ENCODE measurements at places on chromosomes 5 and 9.

- DNase-seq = no peak
Observed at GRCh38 chr5:147092044-147092443, 142.8 kb upstream of the STK32A start.

GRCh38 chr9:100285601-100286000, 67.1 kb downstream of the TEX10 start:
- DNase-seq = no peak

- no peak for DNase-seq
Observed at GRCh38 chr9:114169029-114169951, 14.0 kb downstream of the COL27A1 start.

DNA sequence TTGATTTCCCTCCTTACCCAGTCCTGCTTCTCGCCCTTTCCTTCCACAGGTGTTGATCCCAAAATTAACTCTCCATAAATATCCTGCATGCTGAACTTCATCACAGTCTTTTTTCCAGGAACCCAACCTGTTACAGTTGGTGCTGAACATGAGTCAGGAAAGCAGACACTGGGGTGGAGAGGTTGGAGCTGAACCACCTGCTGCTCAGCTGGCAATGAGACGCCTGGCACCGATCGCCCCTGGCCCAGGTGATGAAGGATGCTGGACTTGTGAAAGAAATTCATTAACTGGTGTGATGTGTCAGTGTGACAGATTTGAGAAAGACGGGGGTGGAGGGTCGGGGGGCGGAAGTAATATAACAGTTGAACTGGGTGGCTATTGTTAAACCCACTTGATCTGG, 30.6 kb downstream of the CPLX2 start:
- no peak for DNase-seq

DNA sequence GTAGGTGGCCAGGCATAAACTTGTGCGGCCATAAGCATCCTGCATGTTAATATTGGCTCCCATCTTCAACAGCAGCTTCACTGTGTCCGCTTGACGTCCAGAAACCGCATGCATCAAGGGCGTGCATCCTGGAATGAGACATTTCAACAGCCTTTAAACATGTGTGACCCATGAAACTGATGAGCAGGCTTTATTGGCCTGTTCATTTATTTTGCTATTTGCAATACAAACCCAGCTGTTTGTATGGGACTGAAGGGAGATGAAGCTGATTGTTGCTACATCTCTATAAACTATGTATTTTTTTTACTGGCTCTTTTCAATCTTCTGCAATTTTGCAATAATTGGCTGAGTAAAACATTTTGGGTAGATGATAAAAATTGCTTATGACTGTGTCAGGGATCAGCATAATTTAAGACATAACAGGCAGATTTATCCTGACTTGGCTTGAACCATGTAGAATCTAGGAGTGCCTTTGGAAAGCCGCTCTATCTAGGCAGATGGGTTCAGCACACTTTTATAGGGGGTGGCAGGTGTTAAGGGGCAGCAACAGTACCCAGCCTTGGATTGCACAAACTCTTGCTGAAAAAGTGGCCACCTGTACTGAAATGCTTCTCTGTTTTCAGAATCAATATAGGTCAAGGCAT, 56.9 kb downstream of the ANKRD55 start:
- no peak for DNase-seq

GRCh38 chr9:71895117-71895516, 15.9 kb downstream of the ABHD17B start:
- DNase-seq = no peak

GRCh38 chr5:121325930-121326329, 525.8 kb upstream of the FTMT start:
- no peak for DNase-seq

GRCh38 chr5:32123058-32123805, 50.9 kb downstream of the GOLPH3 start:
- DNase-seq = no peak

DNA sequence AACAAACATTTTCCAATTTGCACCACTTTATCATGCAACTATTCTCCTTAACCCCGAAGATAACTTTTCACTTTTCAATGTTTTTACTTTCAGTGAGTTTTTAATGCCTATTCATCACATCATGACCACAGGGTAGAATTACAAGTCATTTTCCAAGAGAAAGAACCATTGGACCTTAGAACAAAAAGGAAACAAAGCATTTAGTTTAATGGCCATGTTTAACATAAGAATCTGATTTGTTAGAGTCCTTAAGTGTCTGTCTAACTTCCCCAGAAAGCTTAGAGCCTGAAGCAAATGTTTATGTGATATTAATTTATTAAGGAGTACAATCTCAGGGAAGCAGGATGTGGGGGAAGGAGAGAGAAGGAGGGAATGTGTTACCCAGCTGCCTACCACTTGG, 325.8 kb upstream of the RIOK2 start:
- no peak for DNase-seq

DNA sequence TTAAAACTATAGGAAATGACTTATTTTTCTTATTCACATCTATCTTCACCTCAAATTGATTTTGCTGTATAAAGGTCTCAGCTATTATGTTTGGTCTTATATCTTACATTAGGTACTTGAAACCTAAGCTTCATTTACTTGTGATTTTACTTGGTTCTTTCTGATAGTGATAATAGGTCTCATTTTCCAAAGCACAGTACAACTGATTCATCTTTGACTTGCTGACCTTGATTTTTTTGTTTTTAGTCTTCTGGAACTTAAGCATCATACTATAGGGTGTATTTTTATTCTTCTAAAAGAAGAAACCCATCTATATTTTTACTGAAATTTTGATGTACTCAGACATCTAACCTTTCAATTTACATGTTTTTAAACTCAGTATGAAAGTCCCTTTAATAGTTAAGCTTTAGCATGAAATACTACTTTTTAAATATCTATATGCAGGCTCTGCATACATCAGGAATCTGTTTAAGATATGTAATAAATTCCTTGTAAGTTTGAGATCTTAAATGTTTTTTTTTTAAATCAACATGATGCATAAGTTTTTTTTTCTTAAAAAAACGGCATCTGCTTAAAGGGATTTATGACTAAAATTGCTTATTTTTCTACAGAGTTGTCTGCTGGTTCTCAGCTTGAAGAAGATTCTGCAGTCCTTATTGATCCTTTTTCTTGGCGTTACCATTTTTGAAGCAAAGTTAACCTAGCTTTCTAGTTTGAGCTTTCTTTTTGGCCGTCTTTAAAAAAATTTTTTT, 13.3 kb downstream of the MATR3 start:
- no peak for DNase-seq

DNA sequence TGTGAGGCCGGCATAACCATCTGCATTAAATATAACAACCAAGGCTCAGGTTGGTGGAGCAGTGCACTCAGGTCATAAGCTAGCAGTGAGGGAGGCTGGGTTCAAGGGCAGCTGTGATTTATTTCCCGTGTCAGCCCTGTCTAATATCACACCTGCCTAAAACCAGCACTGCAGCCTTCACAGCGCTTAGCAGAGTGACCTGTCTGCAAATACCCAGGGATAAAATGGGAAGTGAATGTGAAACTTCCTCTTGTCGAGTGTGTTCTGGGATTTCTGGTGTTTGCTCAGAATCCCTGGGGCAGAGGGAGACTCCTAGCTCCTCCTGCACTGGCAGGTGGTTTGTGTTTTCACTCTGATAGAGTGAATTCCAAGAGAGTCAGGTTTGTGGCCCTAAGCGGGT, 57.5 kb downstream of the ZNF510 start:
- DNase-seq = no peak

- no peak for DNase-seq
Observed at GRCh38 chr9:15140051-15140450, 167.0 kb downstream of the TTC39B start.

- no peak for DNase-seq
Observed at GRCh38 chr5:150853561-150853960, 7.2 kb downstream of the IRGM start.

- no peak for DNase-seq
Observed at GRCh38 chr9:671997-672396, 169.5 kb upstream of the DMRT1 start.

DNA sequence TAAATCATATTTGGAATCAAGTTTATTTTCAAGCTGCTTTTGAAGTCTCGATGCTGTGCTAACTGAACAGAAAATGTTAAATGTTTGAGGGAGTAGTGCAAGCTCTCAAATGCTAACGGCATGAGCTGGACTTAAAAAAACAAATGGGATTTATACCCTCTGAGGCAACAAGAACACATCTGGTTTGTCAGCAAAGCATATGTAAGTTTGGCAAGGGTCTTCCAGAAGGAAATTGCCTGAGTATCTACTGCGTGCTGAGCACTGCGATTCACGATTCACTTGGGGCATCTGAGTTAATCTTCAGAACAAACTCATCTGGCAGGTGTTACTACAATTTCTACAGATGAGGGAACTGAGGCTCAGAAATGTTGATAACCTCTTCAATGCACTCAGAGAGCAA, 98.4 kb upstream of the C9orf72 start:
- DNase-seq = no peak

DNA sequence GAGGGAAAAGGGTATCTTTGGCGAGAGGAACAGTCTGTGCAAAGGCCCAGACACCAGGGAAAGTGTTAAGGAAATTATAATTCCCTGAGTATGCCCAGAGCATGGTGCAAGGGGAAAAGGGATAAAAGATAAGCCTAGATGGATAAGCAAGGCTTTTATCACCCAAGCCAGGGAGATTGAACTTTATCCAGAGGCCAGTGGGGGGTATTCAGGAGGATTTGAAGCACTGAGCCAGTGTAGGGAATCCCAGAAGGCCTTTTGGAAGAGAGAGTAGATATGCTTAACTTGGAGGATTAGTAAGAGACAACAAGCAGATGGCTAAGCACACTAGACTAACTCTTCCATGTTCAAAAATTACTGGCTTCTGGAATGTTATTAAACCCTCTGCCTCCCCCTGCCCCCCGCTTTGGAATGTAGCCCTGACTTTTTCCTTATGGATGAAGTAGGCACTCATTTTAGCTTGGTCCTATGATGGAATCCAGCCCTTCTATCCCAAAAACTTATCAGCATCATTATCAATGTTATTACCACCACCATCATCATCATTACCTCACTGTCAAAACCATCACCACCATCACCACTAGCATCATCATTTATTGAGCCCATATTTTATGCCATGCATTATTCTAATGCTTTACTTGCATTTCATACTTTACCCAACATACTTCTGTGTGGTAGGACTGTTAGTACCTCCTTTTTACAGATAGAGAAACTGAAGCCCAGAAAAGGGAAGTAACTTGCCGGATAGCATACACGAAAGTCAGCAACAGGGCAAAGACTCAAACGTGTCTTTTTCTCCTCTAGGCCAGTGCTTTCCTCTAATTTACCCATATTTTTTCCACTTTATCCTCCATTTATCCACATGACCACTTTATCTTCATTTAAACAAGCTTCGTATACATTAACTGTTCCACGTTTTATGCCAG, 237.0 kb downstream of the PAPPA start:
- DNase-seq = no peak

DNA sequence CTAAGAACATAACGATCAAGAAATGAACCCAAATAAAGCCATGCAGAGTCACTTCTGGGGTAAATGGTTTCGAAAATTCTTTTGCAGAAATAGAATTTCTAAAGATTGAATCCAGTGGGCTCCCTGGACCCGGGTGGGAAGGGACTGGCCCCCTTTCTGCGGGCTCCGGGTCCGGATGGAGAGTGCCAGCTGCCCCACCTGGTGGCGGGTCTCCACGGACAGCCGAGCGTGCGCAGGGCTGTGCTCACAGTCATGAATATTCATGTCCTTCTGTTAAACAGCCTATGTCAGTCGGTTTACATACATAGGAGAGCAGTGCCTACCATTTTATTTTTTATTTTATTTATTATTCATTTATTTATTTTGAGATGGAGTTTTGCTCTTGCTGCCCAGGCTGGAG, 4.7 kb upstream of the PPP1R26 start:
- no peak for DNase-seq

Measured in activated T-helper 1 cell treated with anti-CD3 and anti-CD28 coated beads, Interleukin-2, amount 50 U/mL, for 16 hours (primary cell).